ENCODE measurements at places on chromosomes 5 and 9.
A peak's percentile ranks its signal among the peaks of the same experiment; 100 is the strongest.

- no peak for DNase-seq
Observed at GRCh38 chr9:35609001-35609819, 4.1 kb downstream of the TESK1 start.

DNA sequence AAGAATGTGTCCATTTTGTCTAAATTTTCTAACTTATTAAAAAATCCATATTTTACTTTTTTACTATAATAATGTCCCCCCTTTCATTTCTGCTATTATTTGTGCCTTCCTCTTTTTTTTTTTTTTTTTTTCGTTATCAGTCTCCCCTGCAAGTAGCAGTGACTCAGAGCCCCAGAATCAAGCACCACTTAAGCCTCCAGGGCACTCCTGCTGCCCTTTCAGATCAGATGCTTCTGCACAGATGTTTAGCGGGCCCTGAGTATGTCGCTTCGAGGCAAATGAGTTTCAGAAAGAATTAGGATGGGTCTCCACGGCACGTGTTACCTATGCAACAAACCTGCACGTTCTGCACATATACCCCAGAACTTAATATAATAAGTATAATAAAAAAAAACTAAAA is 11.7 kb downstream of the MED7 start:
- DNase-seq: no peak

GRCh38 chr9:114829574-114830440 is 24.0 kb upstream of the TNFSF15 start:
- DNase-seq: no peak

- peak; percentile 8 for DNase-seq
Observed at GRCh38 chr9:73269430-73270101, 117.9 kb downstream of the ANXA1 start.

DNA sequence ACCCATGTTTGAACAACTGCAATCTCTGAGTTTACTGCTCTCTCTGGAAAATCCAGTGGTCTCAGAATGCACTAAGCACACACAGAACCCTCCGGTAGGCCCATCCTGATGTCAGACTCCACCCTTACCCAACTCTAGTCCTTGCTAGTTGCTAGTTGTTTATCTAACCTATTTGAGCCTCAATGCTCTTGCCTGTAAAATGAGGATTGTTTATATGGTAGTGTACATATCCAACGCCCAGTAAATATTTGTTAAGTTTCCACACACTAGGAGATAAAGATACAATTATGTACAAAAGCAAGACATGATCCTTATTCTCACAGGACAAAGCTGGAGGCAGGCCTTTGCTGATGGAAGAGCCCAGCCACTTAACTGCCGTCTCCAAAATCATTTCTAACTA is 192.2 kb downstream of the SPOCK1 start:
- peak; percentile 27 for DNase-seq

DNA sequence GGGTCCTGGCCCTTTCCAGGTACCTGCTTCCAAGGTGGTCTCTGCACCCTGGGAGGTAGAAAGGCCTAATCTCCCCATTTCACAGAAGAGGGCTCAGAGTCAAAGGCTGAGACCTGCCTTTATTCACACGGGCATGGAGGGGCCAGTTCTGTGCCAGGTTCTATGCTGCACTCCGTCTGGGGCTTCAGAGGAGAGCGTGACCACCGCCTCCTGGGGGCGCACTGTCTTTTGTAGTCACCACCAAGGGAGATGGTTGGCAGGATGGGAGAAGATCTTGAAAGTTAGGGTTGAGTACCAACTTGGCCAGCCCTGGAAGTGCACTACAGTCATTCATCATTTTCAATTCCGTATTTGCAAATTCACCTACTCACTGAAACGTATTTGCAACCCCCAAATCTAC is 23.7 kb upstream of the PRDM12 start:
- DNase-seq: no peak

Measured in HuH-7 (cell line).